ENCODE measurements at places on chromosomes 2 and 18.

GRCh38 chr2:151347906-151348305, 9.5 kb upstream of the TNFAIP6 start:
- DNase-seq, result no peak

DNA sequence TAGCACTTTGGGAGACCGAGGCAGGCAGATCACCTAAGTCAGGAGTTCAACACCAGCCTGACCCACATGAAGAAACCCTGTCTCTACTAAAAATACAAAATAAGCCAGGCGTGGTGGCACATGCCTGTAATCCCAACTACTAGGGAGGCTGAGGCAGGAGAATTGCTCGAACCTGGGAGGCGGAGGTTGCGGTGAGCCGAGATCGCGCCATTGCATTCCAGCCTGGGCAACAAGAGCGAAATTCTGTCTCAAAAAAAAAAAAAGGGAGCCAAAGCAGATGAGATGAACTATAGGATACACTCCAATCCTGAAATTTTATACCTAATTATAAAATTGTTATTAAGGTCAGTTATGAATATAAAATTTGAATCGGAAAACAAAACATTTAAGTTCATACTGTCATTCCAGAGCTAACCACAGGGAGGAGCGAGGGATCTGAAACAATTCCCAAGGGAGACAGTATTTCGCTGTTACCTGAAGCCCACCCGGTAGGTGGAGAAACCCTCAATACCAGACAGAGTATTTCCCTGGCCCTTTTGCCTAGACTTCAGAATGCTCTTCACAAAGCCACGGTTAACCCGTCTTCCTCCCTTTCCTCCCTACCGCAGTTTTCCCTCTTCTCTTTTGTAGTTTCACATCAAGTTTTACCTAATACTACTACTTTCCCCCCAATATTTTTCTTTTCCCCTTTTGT, 1.4 kb downstream of the PPM1G start:
- peak; percentile 44 for DNase-seq

GRCh38 chr2:14866736-14867352, 234.3 kb downstream of the LRATD1 start:
- DNase-seq, result no peak

DNA sequence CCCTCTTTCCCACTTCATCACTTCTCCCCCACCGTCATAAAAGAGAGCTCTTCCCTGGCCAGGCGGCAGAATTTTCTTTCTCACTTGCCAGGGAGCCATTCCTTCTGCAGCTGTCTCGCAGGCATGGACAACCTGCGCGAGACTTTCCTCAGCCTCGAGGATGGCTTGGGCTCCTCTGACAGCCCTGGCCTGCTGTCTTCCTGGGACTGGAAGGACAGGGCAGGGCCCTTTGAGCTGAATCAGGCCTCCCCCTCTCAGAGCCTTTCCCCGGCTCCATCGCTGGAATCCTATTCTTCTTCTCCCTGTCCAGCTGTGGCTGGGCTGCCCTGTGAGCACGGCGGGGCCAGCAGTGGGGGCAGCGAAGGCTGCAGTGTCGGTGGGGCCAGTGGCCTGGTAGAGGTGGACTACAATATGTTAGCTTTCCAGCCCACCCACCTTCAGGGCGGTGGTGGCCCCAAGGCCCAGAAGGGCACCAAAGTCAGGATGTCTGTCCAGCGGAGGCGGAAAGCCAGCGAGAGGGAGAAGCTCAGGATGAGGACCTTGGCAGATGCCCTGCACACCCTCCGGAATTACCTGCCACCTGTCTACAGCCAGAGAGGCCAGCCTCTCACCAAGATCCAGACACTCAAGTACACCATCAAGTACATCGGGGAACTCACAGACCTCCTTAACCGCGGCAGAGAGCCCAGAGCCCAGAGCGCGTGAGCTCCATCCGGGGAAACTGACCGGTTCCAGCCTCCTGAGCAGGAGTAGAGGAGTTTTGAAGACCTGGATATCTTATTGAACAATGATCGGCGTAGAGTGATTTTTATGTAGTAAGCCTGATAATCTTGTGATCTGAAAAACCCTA, at the start of gene MSGN1:
Gene MSGN1 (plus strand): TSS at position 65 of the 850 bp plus-strand sequence. CDS start 59 bp downstream, at position 124.
- no peak for DNase-seq

- peak; percentile 28 for DNase-seq
Measured at GRCh38 chr2:138632066-138632620, 130.6 kb downstream of the SPOPL start.

DNA sequence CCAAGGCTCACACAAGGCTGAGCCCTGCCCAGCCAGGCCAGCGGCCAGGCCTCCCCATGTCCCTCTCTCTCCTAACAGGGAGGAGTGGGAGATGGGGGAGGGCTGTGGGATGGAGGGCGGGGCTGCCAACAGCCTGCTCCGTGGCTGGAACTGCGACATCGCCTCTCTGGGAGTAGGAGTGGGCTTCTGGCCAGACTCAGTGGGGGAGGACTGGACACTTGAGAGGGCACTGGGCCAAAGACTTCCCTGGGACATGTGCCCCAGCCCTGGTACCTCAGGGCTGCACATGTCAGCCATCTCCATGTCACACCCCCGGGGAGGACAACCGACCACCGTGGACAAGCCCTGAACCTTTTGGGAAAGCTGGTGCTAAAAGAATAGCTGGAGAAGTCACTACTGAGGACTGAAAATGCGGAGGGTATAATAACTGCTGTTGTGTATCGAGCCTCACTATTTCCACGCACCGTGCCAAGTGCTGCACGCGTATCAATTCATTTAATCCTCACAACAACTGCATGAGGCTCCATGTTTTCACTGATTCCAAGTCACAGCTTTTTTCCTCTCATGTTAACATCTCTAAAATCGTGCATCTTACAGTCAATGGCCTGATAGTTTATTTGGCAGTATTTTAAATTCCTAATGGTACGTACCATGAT, 127.3 kb downstream of the MSH2 start:
- no peak for DNase-seq

DNA sequence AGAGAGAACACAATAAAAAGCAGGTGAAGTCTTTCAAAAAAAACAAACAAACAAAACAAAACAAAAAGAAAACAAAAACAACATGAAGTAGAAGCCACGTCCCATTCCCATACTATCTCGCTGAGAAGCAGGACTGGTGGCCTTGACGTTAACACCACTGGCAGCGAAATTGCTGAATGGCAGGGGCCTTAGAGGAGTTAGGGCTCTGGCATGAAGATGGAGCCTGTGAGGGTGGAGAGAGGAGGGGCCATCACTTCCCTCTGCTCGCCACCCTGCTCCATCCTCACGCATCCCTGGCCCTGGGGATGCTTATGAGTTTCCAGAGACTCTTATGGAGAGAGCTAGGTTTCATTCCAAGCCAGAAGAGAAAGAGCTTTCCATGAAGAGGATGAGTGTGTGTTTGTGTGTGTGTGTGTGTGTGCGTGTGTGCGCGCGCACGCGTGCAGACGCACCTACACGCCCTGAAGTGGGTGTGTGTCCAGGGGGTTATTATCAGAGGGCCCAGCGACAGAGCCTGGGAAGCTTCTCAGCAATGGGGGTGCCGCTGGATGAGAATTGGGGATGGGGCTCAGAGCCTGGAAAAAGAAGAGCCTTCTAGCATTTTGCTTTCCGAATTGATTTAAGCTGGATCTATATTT, 20.4 kb upstream of the IMPA2 start:
- DNase-seq, result no peak

GRCh38 chr18:9139400-9140039, 2.9 kb downstream of the ANKRD12 start:
- no peak for DNase-seq

DNA sequence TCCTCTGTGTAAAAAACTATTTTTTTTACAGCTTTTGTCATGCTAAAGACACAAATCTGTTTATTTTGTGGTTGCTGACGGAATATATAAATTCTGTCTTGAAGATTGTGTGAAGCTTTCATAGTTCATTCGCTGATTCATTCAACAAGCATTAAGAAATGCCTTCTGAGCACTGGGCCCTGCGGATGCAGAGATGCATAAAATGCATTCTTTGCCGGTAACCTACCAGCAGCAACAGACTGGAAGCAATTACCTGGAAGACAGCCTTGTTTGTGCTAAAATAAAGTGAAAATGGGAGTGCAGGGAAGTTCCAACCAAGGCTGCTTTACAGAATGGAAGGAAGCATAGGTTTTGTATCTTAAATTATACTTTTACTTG, 119.7 kb downstream of the PMAIP1 start:
- DNase-seq, result peak; percentile 93

GRCh38 chr18:22257022-22257543, 87.7 kb downstream of the GATA6 start:
- no peak for DNase-seq

DNA sequence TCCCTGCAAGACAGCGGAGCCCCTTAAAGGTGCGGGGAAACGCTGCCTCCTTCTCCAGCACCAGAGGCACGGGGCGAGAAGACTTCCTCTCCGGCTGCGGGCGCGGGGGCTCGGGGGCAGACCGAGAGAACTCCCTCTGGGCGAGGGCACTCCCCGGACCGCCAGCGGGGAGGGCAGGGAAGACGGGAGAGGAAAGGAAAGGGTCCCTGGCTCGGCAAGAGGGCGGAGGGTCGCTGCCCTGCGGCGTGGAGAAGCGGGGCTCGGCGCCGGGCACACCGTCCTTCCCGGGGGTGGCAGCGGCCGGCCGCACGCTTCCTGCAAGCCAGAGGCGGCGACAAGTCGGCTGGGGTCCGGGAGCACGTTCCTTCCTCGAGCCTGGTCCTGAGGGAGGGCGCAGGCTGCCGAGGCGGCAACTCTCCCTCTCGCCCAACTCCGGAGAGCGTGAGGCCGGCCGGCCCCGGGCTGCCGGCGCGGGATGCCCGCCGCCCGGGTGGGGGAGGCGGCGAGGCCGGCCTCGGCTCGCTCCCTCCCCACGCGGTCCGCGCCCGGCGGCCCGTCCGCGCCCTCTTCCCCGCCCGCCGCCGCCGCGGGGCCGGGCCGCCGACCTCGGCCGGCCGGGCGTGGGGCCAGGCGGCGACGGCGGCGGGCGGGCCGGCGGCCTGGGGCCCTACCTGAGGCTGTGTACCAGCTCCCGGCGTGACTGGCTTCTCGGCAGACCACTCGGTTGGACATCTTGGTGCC, 1.1 kb downstream of the MEMO1 start:
- DNase-seq, result peak; percentile 49

- no peak for DNase-seq
Measured at GRCh38 chr2:139170406-139170805, 390.2 kb upstream of the NXPH2 start.

- DNase-seq, result no peak
Measured at GRCh38 chr2:53450923-53451322, 316.7 kb upstream of the CHAC2 start.

GRCh38 chr2:98824256-98825019, 93.5 kb upstream of the MGAT4A start:
- no peak for DNase-seq

GRCh38 chr18:615773-616172, 19.0 kb downstream of the CLUL1 start:
- DNase-seq, result peak; percentile 16

DNA sequence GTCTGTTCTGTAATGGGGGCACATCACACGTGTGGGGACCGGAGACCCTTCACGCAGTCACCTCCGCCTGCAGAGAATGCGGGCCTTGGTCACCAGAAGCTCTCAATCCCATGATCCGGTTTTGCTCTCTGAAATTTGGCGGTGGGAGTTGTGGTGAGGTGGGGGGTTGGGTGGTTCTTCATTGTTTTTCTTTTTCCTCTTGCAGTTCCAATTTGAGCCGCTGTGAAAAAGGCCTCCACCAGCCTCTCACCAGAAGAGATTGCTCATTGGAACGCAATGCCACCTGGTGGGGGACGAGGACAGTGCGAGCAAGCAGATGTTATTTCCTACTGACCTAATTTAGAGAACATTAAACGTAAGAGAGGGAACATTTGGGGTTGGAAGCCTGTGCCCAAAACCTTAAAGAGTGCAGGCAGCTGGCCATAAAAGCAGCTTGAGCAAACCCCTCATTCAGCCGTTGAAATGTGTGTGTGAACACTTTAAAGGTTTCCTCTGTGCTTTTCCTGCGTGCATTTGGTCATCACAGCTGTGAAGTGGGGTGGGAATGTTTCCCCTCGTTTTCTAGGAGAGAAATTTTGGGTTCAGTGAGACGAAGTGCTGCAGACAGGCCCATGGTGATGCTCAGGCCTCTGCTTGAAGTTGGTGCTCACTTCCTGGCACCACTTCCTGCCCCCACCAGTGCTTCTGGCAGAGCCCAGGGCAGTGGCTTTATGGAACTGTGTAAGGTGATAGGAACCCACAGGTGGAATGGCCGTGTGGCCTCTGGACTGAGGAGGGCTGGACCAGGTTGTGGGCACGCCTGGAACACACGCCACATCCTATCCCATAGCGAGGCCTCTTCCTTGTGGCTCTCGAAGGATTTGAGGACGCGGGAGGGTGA, 61.7 kb downstream of the ZCCHC2 start:
- DNase-seq, result peak; percentile 84

DNA sequence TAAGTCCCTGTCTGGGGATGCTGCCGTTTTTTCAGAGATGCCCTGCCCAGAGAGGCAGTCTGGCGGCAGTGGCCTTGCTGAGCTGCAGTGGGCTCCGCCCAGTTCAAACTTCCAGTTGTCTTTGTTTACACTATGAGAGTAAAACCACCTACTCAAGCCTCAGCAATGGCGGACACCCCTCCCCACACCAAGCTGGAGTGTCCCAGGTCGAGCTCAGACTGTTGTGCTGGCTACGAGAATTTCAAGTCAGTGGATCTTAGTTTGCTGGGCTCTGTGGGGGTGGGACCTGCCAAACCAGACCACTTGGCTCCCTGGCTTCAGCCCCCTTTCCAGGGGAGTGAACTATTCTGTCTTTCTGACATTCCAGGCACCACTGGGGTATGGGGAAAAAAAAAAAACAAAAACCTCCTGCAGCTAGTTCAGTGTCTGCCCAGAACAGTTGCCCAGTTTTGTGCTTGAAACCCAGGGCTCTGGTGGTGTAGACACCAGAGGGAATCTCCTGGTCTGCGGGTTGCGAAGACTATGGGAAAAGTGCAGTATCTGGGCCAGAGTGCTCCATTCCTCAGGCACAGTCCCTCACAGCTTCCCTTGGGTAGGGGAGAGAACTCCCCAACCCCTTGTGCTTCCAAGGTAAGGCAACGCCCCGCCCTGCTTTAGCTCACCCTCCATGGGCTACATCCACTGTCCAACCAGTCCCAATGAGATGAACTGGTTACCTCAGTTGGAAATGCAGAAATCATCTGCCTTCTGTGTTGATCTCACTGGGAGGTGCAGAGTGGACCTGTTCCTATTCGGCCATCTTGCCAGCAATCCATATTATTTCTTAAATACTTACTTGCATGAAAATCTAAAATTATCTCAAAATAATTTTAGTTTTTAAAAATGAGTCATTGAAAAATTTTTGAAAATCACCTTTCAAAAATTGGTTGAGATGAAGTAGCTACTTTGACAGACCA, 338.0 kb downstream of the OSR1 start:
- no peak for DNase-seq

DNA sequence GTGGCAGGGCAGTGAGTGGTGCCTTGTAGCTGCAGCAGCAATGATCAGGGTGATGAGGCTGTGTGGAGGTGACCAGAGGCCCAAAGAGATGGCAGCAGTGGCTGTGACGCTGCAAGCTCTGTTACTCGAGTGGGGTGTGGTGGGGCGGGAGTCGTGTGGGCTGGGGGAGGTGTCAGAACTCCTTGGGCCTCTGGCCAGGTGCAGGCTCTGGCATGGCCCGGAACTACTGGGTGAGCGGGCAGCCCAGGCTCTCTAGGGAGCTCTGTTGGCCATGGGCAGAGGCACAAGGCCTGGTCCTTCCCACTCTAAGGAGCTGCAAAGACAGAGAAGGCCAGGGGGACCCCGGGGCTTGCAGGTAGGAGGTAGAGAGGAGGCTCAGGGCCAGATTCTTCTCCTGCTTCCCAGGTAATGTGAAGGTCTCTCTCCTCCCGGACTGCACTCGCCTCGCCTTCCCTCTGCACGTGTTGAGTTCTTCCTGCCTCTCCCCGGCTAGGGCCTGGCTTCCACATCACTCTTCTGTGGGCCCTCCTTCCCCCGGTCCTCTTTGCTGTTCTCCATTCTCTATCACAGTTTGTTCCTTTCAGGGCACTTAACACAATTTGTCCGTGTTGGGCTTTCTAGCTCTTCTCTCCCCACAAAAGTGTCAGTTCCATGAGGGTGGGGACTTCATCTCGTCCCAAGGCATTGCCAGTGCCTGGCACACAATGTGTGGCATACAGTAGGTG, 114.8 kb downstream of the MCFD2 start:
- no peak for DNase-seq

All from EH (cell line).